Activated naive CD4-positive, alpha-beta T cell treated with anti-CD3 and anti-CD28 coated beads, Interleukin-2, amount 50 U/mL, for 72 hours (primary cell): ENCODE measurements at places on chromosomes 3 and 15. TPM values are rescaled to one million over a fixed set of nuclear protein-coding genes. Genes with fewer than 3 reads are reported as not detected.

HRH1 gene
- 0.10 TPM for total RNA-seq

ZNF385D gene
- not detected for total RNA-seq

C2CD4B gene
- total RNA-seq = not detected

SMCO1 gene
- total RNA-seq = not detected

IMPG2 gene
- total RNA-seq = 0.09 TPM

EPHA6 gene
- total RNA-seq = not detected

GOLGA6B gene
- not detected for total RNA-seq

SPINT1 gene
- total RNA-seq = 10.0 TPM

CERS3 gene
- 0.74 TPM for total RNA-seq

LEKR1 gene
- total RNA-seq = 1.1 TPM

LNP1 gene
- total RNA-seq = 1.9 TPM
